ENCODE measurements at places on chromosomes 5 and 9.
A peak's percentile ranks its signal among the peaks of the same experiment; 100 is the strongest.

DNA sequence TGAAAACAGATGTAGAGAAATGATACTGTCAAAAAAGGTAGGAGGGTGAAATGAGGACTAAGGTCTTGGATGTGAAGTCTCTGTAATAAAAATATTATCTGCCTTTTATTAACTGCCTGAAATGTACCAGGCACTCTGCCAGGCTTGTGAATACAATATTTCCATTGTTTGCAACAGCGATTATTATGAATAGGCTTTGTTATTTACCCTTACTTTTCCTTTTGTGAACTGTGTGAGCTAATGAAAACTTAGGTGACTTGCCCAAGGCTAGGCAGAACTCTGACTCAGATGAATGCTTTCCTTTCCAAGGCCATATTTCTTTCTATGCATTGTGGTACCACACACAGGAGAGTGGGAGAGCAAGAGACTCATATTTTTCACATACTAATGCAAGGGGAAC is 204.1 kb downstream of the CDH12 start:
- DNase-seq, result no peak

- DNase-seq, result no peak
Observed at GRCh38 chr5:59712836-59713497, 180.6 kb downstream of the PDE4D start.

DNA sequence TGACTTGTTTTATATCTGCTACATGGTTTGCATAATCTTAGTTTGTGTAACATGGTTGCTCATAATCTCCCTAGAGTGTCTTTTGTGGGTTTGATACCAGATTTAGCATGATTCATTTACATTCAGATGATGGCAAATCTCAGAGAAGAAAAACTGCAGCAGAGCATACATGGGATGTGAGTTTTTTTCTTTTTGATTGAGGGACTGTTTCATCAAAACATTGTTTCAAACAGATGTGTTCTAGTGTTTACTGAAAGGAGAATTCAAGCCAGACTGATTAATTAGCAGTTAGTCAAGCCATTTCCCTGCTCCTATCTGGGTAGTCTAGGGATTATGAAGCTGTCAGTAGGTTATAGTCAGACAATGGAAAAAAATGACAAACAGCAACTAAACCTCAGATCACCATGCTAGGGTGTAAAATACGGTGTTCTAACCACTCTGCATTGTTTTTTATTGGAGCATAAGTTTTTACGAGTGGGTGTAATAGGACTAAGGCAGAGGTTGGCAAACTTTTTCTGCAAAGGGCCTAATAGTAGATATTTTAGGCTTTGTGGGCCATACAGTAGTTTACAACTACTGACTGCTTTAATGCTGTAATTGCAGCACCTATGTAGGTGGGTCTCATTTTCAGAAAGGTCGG is 10.5 kb upstream of the GDNF start:
- DNase-seq, result no peak

GRCh38 chr9:86697213-86697612 is 250.1 kb downstream of the GAS1 start:
- no peak for DNase-seq

GRCh38 chr9:129412814-129413536 is 207.9 kb downstream of the C9orf50 start:
- DNase-seq, result peak; percentile 58

- no peak for DNase-seq
Observed at GRCh38 chr5:112576298-112576925, 157.3 kb upstream of the EPB41L4A start.

GRCh38 chr5:150106674-150107426 is 20.5 kb upstream of the CSF1R start:
- DNase-seq, result no peak

DNA sequence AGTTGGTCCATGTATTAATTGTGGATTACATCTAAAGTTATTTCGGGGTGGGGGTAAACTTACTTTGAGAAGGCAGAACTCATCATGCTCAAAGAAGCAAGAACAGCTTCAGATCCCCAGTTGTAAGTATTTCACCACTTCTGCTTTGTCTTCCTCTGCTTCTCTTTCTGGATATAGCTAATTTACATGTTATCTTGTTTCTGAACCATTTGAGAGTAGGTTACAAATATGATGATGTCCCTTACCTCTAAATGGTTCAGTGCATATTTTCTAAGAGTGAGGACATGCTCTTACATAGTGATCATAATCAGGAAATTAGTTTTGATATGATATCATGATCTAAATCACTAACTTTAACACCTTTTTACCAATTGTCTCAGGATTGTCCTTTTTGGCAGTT is 11.9 kb downstream of the TRIO start:
- no peak for DNase-seq

GRCh38 chr5:149153751-149154610 is 12.7 kb downstream of the ABLIM3 start:
- DNase-seq, result no peak

DNA sequence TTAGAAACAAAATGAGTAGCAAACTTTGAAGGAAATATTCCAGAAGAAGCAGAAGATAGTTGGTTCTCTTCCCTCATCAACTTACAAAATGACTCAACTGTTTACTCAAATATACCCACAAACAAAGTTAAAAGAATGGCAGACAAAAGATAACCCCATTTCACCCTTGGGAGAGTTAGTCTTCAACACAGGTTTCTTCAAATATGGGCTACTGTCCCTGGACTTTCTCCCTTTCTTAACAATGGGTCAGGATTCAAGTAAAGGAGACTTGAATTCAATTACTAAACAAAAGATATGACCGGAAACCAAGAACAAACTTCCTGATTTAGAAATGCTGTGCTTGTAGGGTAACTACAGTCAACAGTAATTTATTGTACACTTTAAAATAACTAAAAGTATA is 14.2 kb downstream of the RFX3 start:
- no peak for DNase-seq

GRCh38 chr5:137828180-137828579 is 39.5 kb upstream of the MYOT start:
- DNase-seq, result no peak

DNA sequence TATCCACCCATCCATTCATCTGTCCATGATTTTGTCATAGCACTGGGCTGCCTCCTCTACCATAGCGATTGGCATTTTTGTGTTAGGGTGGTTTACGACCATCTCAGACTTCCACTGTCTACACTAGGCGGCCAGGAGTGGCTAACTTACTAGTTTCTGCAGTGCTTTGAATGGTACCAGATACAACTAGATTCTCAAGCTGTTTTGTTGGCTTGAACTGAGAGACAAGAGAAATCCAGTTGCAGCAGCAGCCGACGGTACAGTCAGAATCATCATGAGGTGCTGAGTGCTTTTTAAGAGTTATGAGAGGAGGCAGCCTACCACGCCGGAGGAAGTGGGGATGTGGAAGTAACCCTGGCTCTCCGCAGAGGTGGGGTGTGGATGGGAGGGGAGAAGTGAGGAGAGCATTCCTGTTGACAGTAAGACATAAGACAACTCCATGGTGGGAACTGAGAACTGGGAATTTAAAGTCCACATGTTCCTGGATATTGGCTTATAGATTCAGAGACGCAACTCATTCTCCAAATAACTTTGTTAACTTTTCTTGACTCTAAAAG is 27.9 kb downstream of the COL5A1 start:
- no peak for DNase-seq

- no peak for DNase-seq
Observed at GRCh38 chr5:72906806-72907205, 49.0 kb upstream of the FCHO2 start.

- DNase-seq, result no peak
Observed at GRCh38 chr5:152107220-152107619, 182.6 kb upstream of the GLRA1 start.

GRCh38 chr5:141969783-141970771 is 1.2 kb downstream of the RNF14 start:
- DNase-seq, result no peak

All from endothelial cell (in vitro differentiated cells).